ENCODE measurements at places on chromosomes 3 and 15.

- no peak for DNase-seq
Measured at GRCh38 chr3:107414325-107414964, 37.2 kb downstream of the CCDC54 start.

DNA sequence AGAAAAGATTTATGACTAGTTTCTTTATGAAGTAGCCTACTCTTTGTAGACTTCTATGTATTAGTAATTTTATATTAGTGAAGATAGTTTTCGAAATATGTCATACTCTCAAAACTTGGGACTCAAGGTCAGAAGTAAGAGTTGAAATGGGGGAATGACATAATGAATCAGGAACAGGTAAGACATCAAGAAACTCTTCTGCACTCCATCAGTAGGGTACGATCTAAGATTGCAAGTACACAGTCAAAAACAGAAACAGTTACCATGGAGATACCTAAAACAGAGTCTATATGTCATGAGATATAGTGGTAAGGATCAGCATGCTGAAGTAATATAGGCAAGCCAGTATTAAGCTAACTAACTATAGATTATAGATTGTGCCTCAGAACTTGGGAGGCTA lies 187.0 kb upstream of the MLF1 start:
- DNase-seq, result no peak

DNA sequence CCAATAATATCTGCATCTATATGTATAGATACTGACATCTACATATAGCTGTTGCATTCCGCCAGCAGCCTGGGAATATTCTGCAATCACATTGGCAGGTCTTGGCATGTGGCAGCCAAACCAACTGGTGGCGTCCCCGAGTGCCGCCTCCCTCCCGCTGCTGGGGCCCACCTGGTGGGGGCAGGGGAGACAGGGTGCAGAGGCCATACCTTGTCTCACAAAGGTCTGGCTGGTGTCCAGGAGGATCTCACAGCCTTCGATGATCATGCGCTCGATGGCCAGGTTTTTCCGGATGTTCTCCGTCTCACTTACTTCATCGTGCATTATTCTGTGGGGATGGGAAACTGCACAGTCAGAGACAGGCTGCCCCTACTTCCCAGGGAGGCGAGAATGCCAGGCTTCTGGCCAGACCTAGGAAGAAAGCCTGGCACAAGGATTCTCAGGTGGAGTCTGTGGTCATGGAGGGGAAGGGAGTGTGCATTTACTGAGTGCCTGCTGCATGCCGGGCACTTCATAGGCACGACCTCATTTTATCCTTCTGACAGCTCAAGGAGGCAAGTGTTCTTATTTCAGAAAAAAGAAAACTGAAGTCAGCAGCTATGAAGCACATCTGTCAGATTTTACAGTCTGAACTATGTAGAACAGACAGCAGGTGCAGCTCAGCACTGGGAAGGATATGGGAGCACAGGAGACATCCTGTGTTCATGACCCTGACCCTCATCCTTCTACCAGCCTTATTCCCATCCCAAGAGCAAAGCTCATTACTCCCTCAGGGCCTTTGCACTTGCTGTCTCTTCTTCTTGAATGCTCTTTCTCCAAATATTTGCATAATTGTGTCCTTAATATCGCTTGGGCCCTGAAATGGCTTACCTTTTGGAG lies 62.8 kb downstream of the RASGRF1 start:
- DNase-seq, result no peak

- DNase-seq, result no peak
Measured at GRCh38 chr3:193400304-193400703, 21.8 kb upstream of the ATP13A5 start.

DNA sequence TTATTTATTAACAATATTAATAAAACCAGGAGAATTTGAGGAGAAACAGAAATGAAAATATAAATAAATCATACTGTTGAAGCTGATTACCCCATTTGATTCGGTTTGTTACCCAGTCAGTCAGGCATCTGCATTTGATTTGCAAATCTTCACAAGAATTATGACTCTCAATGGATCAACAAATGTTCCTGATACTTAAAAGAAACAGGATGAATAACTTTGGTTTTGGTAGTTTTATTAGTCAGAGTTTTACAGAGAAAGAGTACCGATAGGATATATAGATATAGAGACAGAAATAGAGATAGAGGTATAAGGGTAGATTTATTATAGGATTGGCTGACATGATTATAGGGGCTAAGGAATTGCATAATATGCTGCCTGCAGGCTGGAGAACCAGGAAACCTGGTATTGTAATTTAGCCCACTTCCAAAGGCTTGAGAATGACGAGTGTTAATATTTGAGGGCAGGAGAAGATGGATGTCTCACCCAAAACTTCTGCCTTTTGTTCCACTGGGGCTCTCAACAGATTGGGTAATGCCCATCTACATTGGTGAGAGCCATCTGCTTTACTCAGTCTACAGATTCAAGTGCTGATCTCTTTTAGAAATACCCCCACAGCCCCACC lies 241.6 kb upstream of the COL8A1 start:
- DNase-seq, result no peak
